GM23338 (cell line): ENCODE measurements at places on chromosomes 16 and 17. TPM values are rescaled to one million over a fixed set of nuclear protein-coding genes. Genes with fewer than 3 reads are reported as not detected.
A peak's percentile ranks its signal among the peaks of the same experiment; 100 is the strongest.

- no peak for DNase-seq
Measured at GRCh38 chr16:920051-920681, 50.6 kb downstream of the LMF1 start.

GRCh38 chr16:81492311-81492761 is 47.7 kb downstream of the CMIP start:
- DNase-seq = no peak

DNA sequence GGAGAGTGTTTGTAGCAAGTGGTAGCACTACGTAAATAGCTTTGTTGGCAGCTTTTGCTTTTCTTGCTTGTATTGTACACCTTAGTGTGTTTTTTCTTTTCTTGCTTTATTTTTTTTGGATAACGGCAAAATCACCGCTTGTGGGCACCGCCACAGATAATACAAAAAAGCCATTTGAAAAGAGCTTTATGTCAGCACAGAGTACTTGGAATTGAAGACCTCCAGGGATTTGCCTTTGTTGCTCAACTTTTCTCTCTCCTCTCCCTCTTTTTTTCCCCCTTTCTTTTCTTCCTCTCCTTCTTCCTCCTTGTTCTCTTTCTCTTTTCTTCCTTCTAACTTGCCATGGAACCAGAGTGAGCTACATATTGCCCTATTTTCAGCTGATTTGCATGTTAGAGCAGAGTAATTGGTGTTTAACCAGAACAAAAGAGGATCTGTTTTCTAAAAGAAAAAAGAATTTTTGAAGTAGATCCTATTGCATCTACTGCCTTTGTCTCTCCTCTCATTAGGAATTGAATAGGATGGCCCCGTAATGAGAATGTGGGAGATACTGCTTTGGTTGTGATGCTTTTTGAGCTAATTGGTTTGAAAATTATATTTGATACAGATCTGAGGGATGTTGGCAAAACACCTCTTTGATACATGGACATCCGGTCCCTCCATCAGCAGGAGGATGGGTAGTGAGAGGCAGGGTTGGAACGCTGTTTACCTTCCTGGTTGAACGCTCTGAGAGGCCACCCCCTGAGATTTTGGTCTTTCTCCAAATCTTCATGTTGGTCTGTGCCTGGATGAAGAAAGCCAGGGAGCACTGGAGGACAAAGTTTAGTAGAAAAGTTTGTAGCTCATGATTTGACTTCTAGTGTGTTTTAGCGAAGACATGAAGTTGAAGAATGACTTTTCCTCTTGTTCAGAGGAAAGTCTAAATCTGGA is 85.6 kb downstream of the MSI2 start:
- peak; percentile 10 for DNase-seq

GRCh38 chr17:10119203-10120108 is 79.0 kb downstream of the GAS7 start:
- peak; percentile 45 for DNase-seq

GRCh38 chr17:4735876-4736651 is 3.6 kb upstream of the ZMYND15 start:
- no peak for DNase-seq

DNA sequence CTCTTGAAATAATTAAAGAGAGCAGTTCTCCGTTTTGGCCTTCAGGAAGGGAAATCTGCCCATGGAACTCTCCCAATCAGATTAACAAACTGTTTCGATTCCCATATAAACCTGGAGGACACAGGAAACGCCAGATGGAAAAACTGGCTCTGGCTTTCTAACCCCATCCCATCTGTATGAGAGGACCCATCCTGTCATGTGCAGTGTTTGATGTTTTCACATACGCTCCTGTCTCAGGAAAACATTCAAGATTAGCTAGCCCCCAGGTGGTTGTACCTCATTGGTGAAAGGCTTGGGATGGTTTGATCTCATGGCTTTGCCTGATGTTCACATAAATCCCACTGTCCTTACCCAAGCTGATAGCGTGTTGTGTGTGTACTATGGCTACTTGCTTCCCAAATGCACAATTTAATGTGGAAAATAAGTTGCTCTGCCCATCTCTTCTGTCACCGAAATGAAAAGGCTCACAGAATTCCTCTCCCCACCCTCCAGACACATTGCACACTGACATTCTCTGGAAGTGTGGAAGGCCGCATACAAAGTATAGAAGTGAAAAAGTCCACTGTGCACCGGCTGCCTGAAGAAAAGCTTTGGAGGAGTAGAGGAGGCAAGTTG is 18.2 kb upstream of the ERN1 start:
- DNase-seq = peak; percentile 25

GRCh38 chr17:28547623-28548416 is 4.6 kb downstream of the UNC119 start:
- DNase-seq = peak; percentile 94

DNA sequence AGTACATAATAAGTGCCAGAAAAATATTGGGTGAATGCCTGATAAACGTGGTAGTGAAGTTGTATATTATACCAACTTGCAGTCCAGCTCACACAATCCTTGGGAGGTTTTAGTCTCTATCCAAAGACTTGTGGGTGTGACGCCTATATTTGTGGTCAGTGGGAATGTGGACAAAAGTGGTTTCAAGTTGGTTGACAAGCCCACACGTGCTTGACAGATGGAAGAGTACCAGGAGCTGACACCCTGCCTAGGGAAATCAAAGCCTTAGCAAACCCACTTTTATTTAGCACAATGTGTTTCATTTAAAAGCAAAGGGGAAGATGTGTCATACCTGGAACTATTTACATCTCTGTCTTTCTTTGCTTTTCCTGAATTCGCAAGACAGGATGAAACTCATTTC is 79.0 kb downstream of the CA10 start:
- no peak for DNase-seq

- DNase-seq = peak; percentile 69
Measured at GRCh38 chr16:84919708-84920107, 91.6 kb downstream of the ZDHHC7 start.

DNA sequence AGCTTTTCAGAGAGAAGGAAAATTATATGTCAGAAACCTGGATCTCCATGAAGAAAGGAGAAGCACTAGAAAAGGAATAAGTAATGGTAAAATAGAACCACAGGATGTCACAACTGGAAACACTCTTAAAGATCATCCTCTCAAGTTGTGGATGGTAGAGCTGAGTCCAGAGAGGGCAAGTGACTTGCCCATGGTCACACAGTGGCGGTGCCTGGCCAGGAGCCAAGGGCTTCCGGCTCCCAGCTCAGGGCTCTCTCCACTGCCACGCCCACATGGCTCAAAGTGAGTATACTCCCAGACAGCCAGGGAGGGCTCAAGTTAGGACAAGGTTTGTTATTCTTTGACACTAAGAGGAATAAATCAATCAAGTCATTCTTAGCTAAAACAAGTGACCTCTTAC is 159.8 kb downstream of the COPRS start:
- DNase-seq = no peak

- no peak for DNase-seq
Measured at GRCh38 chr17:2705263-2705662, 6.3 kb downstream of the CLUH start.

DNA sequence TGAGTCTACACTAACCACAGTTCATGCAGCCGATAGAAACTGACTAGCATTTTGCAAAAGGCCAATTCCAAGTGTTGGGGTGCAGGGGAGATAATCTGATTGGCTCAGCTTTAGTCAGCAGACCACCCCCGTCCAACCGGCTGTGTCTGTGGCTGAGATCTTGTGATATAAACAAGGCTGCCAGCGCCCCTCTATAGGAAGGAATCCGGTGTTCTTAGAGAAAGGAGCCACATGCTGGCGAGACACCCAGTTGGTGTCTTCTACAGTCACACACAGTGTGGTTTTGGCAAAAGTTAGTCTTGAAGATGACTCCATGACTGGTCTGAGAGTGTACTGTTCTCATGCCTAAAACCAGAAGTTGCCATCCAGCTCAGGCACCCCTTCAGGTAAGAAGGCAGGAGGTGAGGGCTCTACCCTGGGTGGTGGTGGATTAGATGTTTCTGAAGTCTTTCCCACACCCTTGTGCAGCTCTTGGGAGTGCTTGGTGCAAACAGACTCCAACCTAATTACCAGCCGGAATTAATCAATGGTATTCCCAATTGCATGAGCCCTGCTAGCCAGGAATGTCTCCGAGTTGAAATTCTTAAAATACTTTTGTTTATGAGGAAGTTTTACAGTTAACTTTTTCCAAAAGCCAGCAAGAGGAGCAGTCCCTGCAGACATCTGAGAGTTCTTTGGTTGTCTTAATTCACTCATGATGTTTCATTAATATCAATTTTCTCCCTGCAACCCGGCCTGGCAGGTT is 172.3 kb upstream of the IRX6 start:
- DNase-seq = no peak

DNA sequence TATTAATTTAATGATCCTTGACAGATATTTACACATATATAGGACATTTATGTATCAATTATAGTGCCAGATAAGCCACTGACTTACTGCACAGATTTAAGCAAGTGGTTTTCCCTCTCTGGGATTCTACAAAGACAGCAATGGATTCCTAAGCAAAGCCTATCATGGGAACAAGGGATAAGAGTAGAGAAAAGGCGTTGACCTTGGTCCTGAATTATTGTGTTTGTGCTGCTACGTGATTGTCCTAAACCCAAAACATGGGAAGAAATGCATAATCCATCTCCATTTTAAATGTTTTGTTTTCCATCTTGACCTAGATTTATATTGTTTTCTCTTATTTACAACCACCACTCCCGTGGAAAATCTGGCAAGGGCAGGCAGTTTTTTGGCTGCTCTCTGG is 14.0 kb downstream of the SLFN11 start:
- DNase-seq = peak; percentile 39

DNA sequence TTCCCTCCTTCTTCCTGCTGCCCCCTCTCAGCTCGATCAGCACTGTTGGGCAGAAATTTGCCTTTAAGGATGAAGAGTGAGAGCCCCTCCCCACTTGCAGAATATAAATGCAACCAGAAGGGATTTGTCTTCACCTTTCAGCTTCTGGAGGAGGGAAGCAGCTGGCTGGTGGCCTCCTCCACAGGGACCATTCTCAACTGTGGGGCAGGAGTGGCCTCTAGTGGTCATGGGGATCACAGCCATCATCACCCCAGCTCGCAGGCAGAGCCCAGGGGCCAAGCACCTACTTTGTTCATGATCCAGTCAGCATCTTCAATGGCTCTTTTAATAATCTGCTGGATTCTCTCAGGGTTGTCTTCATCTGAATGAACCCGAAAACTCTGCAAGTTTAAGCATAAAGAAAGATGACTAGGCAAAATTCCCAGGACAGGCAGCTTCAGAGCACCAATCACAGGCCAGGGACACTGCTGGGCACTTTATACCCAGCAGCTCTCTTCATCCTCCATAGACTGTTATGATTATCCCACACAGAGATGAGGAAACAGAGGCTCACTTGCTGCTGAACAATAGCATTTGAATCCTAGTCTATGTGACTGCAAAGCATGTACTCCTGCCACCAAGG is 13.1 kb downstream of the LYRM9 start:
- DNase-seq = peak; percentile 85

DNA sequence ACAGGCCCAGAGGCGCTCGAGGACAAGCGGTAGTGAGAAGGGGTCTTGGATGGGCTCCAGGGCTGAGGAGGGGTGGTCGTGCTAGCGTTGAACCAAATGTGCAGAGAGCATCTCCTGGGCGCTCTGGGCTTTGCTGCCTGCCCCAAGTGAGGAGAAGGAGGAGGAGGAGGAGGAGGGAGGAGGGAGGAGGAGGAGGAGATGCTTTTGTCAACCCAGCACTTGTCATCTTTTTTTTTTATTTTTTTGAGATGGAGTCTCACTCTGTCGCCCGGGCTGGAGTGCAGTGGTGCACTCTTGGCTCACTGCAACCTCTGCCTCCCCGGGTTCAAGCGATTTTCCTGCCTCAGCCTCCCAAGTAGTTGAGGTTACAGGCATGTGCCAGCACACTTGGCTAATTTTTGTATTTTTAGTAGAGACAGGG is 59.8 kb downstream of the PGS1 start:
- no peak for DNase-seq

- DNase-seq = peak; percentile 85
Measured at GRCh38 chr16:12340151-12340733, 363.7 kb downstream of the SNX29 start.

- no peak for DNase-seq
Measured at GRCh38 chr16:31362476-31363405, 7.8 kb downstream of the ITGAX start.

Gene RBFOX1
- 0.62 and 2.5 TPM in 2 replicates for total RNA-seq

Gene KRTAP4-5
- not detected in 2 replicates for total RNA-seq

Gene HOXB7
- not detected in 2 replicates for total RNA-seq

Gene CDR2L
- 34.4 and 35.8 TPM in 2 replicates for total RNA-seq

Gene CNTD1
- not detected in 2 replicates for total RNA-seq

Gene GPR139
- 1.8 and 2.3 TPM in 2 replicates for total RNA-seq

Gene ICAM2
- 0.31 and 0.58 TPM in 2 replicates for total RNA-seq

Gene FAM83G
- 44.5 and 46.6 TPM in 2 replicates for total RNA-seq
